ENCODE measurements at places on chromosomes 6 and 20.

DNA sequence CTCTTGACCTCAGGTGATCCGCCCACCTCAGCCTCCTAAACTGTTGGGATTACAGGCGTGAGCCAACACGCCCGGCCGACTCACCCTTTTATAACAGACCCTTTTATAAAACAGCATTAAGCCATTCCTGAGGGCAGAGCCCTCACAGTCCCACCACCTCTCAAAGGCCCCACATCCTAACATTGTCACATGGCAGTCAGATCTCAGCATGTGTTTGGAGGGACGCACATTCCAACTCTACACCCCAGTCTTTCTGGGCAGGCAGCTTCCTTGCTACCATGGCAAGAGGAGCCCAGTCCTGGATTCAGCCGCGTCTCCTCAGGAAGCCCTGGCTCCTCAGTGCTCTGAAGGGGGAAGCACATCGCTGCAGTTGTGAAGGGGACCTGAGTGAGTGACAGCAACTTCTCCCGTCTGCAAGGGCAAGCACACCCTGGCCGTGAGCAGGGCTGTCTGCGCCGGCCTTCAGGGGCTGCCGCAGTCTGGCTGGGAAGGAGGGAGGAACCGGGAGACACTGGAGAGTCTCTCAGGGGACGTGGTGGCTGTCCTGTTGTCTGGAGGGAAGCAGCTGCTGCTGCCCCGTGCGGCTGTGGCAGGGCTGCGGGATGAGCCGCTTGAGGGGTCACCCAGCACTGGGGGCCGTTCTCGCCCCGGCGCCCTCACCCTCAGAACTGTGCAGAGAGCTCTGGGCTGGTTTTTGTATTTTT is 15.9 kb downstream of the OSBPL2 start:
- DNase-seq = no peak

GRCh38 chr6:14792118-14792955 is 453.5 kb upstream of the JARID2 start:
- DNase-seq = no peak

- DNase-seq = no peak
These were observed 95.0 kb downstream of the DLGAP4 start for GRCh38 chr20:36400909-36401735.

DNA sequence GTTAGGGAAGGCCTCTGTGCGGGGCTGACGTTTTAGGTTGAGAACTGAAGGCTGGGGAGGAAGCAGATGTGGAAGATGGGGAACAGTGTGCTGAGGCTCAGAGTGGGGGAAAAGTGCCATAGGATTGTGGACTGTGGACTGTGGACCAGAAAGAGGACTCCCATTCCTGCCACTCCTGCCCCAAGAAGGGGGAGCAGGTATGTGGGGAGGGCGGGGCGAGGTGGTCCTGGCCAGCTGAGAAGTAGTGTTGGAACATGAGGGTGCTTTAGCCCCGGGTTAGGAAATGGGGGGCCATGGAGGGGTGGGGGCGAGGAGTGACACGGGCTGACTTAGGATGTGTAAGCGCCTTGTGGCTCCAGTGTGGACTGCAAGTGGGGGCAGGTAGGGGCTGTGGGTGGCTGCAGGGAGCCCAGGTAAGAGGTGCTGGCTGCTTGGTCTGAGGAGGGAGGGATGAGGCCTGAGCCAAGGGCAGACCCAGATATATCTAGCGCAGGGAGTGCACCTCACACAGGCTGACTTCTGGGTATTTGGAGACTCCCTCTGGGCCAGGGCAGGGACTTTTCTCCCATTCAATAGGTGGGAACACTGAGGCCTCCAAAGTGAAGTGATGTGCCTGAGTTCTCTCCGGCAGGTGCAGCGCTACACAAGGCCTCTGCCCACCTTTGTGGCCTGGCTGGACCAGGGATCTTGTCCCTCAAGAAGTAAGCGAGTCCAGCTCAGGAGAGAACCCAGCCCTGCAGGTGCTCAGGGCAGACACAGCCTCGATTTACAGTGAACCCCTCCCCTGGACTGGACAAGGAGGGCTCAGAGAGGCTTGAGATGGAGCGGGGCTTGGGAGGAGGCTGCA is 76.6 kb upstream of the TOX2 start:
- DNase-seq = no peak

DNA sequence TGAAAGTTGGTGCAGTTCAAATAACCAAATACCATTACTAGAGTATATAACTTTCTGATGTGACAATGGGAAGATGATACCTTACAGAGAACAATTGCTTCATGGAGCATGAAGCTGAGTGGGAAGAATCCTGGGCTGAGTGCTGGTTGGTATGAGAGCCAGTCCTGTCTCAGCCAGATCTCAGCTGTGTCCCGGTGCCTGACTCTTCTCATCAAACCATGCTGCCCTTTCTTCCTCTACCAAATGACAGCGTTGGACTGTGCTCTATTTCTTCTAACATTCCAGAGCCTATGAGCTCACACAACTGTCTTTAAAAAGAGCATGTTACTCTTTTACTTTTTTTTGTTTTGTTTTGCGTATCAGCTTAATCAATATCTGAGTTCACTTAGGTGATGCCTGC is 27.5 kb upstream of the PBOV1 start:
- no peak for DNase-seq

GRCh38 chr6:39041072-39041471 is 7.5 kb upstream of the GLP1R start:
- no peak for DNase-seq

Measured in stimulated activated CD8-positive, alpha-beta memory T cell treated with anti-CD3 and anti-CD28 coated beads, Interleukin-12 subunit alpha, Interleukin-12 subunit beta, amount 100 ng/mL, for 4 hours (primary cell).